Activated CD4-positive, alpha-beta T cell treated with anti-CD3 and anti-CD28 coated beads for 36 hours (primary cell): ENCODE measurements at places on chromosomes 16 and 17. TPM values are rescaled to one million over a fixed set of nuclear protein-coding genes. Genes with fewer than 3 reads are reported as not detected.

DNA sequence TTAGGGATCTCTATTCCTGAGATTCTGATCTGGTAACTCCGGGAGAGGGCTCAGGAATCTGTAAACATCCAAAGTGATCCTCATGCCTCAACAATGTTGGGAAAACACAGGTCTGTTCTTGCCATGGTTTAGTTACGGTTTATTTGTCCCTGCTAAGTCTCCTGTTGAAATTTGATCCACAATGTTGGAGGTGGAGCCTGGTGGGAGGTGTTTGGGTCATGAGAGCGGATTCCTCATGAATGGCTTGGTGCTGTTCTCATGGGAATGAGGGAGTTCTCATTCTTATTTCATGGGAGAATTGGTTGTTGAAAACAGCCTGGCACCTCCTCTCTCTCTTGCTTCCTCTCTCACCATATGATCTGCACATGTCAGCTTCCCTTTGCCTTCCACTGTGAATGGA, 608.6 kb upstream of the GOT2 start:
- DNase-seq = no peak

COL1A1 gene
- 0.55 TPM for total RNA-seq

PSMC3IP gene
- total RNA-seq = 27.0 TPM

- no peak for DNase-seq
Measured at GRCh38 chr16:56710181-56710737, 19.7 kb upstream of the NUP93 start.

ZACN gene
- 4.8 TPM for total RNA-seq

GRCh38 chr16:68764862-68765261, 27.8 kb downstream of the CDH1 start:
- DNase-seq = peak; percentile 61

KRTAP16-1 gene
- not detected for total RNA-seq
